ENCODE measurements at places on chromosomes 7 and 10.

DNA sequence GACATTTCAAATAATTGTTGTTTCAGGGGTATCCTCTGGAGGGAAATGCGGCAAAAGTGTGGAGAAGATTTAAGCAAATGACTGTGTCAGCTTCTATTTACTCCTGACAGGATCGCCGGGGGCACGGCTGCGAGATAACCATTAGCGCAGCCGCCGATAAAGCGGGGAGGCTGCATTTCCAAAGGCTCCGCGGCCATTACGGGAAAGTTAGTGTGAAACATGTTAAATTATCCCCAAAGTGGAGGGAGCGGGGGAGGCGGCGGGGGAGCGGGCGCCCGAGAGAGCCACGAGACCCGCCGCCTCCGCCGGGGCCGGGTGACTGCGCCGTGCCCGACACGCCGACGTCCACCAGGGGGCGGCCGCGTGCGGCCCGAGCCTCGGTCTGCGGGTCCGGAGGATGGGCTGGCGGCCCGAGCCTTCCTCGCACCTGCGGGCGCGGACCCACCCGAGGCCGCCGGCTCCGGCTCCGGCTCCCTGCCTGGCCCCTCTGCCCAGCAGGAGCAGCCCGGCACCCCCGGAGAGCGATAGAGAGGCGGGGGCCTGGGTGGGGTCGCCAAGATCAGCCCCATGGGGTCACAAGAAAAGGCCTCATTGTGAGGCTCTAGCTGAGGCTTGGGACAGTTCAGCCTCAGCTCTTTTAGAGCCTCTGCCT lies 74.4 kb upstream of the PAX2 start:
- peak; percentile 57 for DNase-seq

DNA sequence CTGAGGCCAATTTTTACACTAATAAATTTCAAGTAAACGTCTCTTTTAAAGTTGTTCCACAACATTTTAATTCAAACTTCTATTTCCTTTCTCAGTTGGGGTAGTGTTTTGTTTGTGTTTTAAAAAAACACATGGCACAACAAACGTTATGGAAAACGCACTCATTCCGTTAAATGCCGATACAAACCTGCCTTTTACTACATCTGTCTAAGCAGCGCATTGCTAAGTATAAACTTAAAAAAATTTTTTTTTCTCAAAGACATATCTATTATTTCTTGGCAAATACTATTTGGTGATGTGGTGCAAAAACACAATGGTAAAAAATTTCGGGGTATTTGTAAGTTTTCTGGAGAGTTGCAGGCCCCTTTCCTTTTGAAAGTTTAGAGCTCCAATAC lies 1.4 kb downstream of the SKIDA1 start:
- no peak for DNase-seq

DNA sequence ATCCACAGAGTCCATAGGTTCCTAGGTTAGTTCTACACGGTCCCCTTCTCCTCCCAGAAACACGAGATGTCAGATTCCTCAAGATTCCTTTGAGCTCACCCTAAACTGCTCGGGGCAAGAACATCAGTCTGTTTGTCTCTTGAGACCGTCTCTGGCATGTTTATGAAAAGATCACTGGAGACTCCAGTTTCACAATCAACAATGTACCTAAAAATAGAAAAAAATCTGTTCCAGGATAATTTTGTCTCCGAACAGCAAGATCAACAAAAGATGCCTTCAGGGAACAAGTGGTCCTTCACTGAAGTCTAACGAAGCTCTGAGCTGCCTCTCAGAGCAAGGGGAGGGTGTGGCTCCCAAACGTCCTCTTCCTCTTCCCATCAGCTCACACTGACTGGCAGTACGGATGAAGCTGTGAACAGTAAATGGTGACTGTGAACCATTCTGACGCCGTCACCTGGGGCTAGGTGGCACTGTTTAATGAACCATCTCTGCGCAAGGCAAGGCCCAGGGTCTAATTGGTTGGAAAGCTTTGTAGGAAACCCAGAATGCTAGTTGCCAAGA lies 156.2 kb upstream of the LYZL1 start:
- DNase-seq, result no peak

DNA sequence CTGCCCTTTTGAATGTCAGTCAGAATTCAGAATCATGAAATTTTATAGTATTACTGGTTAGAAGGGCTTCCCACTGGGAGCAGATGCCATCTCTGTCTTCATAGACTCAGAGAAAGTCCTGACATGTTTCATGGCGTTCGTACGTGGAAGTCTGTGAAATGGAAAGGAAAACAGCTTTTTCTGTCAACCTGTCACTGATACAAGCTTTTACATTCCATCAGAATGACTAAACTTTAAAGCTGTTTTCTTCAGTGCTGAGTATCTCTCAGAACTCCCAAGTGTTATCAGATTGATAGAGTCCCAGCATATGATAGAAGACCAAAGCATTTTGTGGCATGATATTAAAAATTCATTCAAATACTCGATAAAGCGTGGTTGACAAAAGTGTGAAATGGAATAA lies 726.7 kb upstream of the GALNT17 start:
- no peak for DNase-seq

GRCh38 chr10:116771101-116771958 lies 29.0 kb upstream of the HSPA12A start:
- no peak for DNase-seq

DNA sequence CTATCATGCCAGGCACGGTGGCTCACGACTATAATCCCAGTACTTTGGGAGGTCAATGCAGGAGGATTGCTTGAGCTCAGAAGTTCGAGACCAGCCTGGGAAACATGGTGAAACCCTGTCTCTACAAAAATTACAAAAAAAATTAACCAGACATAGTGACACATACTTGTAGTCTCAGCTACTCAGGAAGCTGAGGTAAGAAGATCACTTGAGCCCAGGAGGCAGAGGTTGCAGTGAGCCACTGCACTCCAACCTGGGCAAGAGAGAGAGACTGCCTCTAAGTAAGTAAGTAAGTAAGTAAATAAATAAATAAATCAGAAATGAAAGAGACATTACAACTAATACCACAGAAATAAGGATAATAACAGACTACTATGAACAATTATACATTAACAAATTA lies 36.2 kb downstream of the PDLIM1 start:
- no peak for DNase-seq

DNA sequence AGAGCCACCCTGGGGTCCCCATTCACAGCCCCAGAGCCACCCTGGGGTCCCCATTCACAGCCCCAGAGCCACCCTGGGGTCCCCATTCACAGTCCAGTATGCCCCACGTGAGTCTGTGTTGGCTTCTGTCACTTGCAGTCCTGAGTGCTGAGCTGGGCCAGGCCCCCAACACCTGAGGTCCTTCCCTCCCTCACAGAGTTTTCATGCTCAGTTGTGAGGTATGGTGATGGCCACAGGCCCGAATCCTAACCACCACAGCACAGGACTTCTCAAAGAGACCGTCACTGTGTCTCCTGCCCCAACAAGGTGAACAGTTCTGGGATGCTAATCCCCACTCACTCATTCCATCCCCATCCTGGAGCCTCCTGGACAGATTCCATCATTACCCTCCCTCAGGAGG lies 239.2 kb downstream of the PTPRN2 start:
- no peak for DNase-seq

DNA sequence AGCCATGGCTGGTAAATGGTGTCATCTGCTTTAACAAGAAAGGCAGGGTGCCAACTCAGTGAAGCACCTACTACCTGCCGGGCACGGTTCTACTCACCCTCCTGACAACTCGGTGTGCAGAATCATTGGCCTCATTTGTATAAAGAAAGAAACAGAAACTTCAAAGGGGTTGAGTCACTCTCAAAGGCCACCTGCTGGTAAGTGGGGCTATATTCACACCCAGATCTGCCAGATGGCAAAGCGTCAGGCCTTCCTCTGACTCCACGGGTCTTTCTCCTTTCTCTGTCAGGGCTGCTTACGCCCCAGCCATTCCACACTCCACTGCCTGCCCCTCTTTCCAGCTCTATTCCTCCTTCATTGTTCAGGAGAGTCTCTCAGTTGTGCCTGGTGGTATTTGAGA lies 309.2 kb downstream of the GFRA1 start:
- DNase-seq, result peak; percentile 7

GRCh38 chr7:143495851-143496250 lies 18.2 kb downstream of the TAS2R41 start:
- no peak for DNase-seq

DNA sequence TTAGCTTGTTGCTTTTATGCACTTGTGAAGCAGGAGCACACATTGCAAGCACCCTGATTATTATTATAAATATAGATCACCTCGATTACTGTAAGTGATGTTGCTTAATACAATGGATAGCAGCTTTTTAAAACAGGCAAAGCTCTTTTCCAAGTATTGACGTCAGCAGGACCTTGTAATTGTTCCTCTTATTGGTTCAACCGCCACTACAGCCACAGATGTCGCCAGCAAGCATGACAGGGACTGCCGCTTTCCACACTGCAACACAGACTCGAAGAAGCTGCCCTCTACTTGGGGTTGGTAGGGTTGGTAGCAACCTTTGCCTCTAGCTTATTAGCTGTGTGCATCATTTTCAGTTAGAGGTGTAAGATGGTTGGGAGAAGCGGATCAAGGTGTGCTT lies 167.6 kb downstream of the ZNF365 start:
- no peak for DNase-seq

DNA sequence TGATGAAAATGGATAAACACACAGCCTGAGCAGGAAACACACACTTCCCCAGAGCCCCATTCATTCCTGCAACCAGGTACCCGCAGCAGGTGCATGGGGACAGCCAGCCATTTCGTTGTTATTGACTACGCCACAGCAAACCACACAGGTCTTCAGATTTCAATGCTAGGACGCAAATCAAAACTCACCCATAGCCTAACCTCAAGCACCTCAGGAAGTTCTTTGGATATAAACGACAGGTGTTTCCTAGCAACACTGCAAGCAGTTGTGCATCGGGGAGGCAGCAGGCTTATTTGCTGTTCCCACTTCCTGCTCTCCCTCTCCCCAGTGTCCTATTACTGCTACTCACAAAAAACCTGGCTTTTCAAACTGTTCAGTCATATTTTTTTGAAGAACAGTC lies 176.5 kb upstream of the FRMD4A start:
- DNase-seq, result no peak

DNA sequence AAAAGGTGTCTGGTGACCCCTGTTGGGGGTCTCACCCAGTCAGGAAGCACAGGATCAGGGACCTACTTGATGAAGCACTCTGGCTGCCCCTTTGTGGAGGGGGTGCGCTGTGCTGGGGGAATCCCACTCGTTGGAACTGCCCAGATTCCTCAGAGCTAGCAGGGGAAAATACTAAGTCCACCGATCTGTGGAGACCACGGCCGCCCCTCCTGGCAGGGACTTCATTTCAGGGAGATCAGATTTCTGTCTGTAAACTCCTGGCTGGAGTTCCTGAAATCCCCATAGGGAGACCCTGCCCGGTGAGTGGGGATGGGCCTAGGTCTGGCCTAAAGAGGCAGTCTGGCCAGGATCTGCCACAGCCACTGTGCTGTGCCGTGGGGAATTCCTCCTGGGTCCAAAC lies 79.3 kb upstream of the ADCY1 start:
- no peak for DNase-seq

GRCh38 chr7:68306692-68307107 lies 1291.6 kb upstream of the AUTS2 start:
- DNase-seq, result no peak

DNA sequence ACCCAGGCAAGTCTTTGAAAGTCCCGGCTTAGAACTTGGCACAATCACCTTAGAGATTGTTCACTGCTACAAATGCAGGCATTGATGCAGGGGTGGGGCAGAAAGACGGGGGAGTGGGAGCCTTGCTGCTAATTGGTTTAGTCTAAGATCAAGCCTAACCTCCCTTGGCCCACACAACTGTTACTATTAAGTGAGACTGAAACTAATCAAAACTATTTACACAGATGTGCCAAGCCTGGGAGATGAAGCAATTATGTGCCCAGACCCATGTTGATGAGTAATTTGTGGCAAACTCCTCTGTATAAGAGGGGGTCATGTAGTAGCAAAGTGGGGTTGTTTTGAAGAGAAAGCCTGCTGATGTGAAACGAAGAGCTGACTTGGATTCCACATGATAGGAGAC lies 178.2 kb upstream of the ITGB1 start:
- DNase-seq, result no peak

DNA sequence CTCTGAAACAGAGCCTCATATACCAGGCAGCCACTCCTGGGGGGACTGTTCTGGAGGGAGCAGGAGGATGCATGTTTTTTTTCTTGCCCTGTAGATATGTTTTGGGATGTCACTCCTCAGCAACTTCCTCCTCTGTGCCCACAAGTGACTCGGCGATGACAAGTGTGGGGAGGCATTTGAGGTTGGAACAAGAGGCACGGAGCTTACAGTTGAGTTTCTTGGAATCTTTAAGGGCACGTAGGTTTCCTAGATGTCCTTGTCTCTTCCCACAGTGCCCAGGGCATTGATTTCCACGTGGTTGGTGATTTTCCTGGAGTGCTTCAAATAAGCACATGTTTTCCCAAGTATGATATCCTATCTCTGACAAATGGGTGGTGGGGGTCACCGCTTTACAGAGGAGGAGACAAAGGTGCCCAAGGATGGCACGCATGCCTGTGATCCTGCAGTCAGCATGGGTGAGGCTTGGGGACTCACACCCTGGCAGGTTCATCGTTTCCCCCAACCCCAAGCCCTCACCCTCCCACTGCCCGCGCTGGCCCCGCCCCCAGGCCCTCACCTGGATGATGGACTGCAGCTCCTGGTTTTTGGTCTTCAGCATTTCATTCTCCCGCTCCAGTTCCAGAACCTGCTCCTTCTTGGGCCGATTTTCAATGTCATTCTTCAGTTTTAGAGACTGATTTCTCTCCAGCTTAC lies 95.2 kb upstream of the GNA12 start:
- no peak for DNase-seq

DNA sequence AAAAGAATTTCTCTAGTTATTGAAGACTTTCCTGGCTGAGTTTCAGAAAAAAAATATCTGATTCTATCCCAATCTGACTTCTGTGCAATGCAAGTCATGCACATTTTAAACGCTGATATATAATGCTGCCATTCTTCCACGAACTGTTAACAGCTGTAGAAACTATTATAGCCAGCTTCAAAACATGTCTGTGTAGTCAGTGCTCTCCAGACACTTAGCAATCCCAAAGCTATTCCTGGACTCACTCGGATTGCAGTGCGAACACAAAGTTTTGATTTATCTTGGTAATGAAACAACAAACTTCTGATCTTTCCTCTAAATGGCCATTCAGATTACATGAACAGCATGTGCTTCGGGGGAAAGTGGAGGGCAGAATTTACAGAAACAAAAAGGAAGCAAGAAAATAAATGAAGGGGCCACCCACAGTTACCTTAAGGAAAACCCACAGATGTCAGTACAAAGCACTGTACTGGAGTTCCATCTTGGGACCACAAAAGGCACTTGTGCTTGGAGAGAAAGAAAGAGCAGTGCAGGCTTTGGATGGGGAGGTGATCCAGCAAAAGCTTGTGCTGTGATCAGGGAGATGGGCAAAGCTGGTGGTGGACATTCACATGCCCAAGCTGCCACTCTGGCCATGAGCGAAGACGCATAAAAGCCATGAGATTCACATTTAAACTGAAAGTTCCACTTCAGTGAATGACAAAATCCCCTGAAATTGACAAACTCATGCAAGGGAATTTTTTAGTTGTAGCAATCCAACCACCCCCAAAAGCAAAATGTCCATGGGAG lies 32.1 kb upstream of the ADO start:
- DNase-seq, result no peak

- peak; percentile 26 for DNase-seq
Observed at GRCh38 chr7:107660381-107661080, at the start of gene SLC26A4. SLC26A4 (plus strand) TSS chr7:107660828; CDS start chr7:107661642, 814 bp downstream.

GRCh38 chr7:104627516-104627915 lies 299.1 kb downstream of the LHFPL3 start:
- DNase-seq, result peak; percentile 55

Measured in RPMI8226 (cell line).